ENCODE measurements at places on chromosomes 7 and 10.

DNA sequence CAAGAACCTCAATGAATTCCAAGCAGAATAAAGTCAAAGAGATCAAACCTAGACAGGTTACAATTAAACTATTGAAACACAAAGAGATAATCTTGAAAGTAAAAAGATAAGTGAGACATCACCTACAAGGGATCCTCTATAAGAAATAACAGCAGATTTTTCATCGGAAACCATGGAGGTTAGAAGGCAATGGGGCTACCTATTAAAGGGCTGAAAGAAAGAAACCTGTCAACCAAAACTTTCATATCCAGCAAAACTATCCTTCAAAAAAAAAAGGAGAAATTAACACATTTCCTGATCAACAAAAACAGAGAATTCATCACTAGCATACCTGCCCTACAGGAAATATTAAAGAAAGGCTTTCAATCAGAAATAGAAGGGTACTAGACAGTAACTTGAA is 244.9 kb downstream of the ARHGAP12 start:
- DNase-seq: no peak

- DNase-seq: peak; percentile 19
Measured at GRCh38 chr10:125132344-125132743, 28.0 kb downstream of the CTBP2 start.

DNA sequence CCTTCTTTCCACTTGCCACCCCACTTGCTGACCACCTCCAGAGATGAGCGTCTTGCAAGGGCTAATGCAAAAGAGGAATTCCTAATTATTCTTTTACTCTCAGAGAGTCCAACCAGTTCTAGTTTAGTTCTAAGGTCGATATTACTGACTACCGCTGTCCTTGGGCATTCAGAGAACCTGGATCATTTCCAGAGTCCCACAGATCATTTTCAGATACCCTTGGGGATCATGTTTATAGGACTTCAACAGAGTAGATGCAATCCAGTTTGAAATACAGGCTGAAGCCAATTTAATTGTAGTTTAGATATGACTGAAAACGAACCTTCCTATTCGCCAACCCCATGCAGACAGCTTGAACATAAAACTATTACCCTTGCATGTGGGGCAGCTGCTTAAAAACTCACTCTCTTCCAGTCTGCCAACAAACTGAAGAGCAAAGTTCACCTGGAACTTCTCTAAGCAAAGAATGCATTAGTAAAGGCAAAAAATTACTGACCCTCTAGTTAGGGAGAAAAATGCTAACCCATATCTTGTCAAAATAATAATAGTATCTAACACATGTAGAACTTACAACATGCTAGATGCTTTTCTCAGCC is 22.4 kb downstream of the CFAP69 start:
- no peak for DNase-seq

- no peak for DNase-seq
Measured at GRCh38 chr10:110216240-110216639, 8.8 kb downstream of the MXI1 start.

DNA sequence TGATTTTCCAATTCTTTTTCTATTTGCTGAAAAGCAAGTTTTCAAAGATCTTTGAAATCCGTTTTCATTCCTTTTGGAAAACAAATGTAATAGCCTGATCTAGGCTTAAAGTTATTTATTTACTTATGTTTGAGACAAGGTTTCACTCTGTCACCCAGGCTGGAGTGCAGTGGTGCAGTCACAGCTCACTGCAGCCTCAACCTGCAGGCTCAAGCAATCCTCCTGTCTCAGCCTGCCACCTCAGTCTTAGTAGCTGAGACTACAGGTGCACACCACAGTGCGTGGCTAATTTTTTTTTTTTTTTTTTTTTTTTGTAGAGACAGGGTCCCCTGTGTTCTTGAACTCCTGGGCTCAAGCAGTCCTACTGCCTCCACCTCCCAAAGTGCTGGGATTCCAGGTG is 4.6 kb downstream of the ST7 start:
- no peak for DNase-seq

DNA sequence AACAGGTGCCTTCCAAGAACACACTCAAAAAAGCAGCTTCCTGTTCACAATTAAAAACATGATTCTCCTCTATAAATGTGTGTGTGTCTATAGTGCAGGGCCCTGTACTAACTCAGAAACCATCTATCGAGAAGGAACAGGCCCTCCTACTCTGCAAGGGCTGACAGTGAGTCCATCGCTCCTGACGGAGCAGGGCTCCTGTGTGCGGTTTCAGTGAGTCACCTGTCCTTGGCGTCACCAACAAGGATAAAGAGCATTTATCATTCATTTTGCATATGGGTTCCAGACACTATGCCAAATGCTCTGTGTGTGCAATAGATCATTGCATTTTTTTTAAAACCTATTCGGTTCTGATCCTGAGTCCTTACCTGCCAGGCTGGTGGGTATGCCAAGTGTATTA is 63.7 kb downstream of the TACC2 start:
- no peak for DNase-seq

GRCh38 chr7:69502358-69502757 is 95.9 kb upstream of the AUTS2 start:
- no peak for DNase-seq

GRCh38 chr10:5559642-5560141 is 34.9 kb downstream of the CALML3 start:
- no peak for DNase-seq

DNA sequence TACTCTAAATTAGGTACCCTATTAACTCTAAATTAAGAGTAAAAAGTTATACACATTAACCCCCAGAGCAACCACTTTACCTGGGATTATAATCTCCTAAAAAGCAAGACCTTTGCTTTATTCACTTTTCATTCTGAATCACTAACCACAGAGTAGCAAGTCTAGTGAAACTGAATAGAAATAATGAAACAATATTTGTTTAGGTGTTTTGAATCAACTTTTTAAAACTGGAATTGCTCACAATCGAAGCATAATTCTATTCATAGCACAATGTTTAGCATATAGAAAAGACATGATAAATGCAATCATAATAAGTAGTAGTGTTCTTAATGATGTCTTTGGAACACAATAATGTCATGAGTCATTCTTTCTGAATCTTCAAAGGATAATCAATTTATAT is 37.0 kb upstream of the CASD1 start:
- DNase-seq: no peak

GRCh38 chr7:138460176-138460648 is at the start of gene TRIM24:
TRIM24 (plus strand) TSS chr7:138460259; CDS start chr7:138460549, 290 bp downstream.
- DNase-seq: peak; percentile 97

- DNase-seq: no peak
Measured at GRCh38 chr7:90896458-90896857, 300.3 kb downstream of the CDK14 start.

DNA sequence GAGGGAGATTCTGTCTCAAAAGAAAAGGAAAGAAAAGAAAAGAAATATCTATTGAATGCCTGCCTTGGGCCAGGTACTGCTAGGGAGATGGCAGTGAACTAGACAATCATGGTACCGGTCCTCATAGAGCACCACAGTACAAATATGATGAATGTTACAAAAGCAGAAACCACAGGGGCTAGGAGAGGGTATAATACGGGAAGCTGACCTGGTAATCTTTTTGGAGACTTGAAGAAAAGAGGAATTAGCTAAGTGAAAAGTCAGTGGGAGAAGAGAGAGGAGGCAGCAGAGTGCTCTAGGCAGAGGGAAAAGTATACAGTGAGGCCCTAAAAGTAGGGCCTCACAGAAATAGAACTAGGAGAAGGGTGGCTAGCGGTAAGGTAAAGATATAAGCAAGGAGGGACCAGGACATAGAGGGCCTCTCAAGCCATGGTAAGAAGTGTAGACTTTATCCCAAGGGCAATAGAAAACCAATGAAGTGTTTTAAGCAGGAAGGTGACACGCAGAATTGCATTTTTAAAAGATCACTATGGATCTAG is 42.8 kb upstream of the WNT8B start:
- no peak for DNase-seq

- no peak for DNase-seq
Measured at GRCh38 chr10:23472181-23472580, 33.3 kb downstream of the OTUD1 start.

DNA sequence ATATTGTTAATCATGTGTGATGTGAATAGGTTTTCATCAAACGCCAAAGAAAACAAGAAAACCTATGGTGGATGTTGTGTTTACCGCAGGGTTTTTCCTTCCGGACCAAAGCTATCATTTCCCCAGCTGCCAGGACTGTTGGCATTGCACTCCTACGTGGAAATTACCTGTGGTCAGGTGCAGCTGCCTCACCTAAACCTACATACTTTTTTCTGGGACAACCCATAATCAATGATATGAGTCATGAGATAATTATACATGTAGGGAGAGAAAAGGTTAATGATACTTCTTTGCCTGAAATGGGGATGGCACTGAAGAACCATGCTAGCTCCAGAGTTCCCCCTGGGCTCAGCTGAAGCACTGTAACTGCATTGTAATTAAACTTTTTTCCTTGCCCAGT is 223.6 kb upstream of the SEMA3E start:
- no peak for DNase-seq

DNA sequence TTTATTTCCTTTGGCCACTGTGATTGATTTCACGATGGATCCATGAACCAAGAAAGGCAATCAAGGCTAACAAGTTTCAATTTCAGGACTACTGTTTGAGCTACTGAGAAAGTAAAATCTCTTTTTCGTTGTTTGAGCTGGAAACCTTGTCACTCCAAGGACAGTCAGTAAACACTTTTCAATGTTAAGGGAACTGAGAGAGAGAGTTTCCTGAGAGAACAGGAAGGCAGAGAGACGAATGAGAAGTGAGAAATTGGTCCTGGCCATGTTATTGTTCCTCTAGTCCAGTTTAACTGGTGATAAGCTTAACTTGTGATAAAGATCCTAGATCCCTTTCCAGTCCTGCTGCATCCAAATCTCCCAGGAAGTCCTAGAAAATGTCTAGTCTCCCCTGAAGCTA is 909 bp upstream of the AKR1D1 start:
- no peak for DNase-seq

GRCh38 chr7:12403287-12404181 is at the start of gene VWDE:
VWDE (minus strand) TSS chr7:12403865; CDS start chr7:12403716, 149 bp downstream.
- peak; percentile 55 for DNase-seq

GRCh38 chr7:83427884-83428283 is 221.1 kb downstream of the SEMA3E start:
- DNase-seq: no peak

GRCh38 chr7:133044722-133045473 is 37.0 kb downstream of the CHCHD3 start:
- DNase-seq: no peak

DNA sequence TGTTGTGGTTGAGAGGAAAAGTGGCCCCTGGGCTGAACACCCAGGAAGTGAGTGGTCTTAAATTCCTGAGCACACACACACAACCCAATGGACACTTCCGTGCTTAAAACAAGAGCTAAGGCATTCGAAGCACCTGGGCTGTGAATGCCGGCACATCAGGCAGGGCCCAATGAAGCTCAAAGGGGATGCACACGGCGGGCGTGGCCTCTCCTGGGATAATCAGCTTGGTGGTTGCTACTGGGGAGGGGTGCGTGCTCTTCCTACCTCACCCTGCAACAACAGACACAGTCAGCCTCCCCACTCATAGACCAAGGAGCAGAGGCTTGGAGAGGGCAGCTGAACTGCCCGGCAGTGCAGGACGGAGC is 115.0 kb upstream of the TCERG1L start:
- DNase-seq: no peak

DNA sequence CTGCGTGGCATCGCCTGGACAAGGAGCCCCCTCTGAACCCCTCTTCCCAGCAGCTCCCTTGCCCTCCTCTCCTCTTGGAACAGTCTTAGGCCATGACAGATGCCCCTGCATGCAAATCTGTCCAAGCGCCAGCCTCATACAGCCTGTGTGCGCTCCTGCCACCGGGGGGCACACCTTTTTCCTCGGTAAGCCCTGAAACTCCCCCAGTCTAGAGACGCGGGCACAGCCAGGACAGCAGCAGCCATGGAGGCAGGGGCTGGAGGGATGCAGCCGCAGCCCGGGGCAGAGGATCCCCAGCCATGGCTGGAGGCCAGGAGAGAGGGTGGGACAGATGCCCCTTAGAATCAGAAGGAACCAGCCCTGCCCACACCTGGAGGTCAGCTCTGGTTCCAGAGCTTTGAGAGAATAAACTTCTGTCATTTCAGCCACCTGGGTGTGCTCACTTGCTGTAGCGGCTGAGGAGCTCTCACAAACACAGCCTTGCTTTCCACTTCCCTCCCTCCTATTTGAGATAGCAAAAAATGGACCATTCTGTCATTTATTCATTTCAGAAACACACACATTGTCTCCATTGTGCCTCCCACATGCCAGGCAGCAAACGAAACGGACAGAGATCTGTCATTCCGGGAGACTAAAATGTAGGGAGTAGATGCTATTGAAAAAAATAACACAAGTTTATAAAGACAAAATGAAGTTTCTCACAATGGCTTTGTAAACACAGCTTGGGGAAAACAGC is 241.5 kb downstream of the WDR37 start:
- no peak for DNase-seq

GRCh38 chr7:138980563-138981291 is 462 bp downstream of the KIAA1549 start:
- DNase-seq: no peak

- no peak for DNase-seq
Measured at GRCh38 chr7:96320442-96320841, 1.5 kb downstream of the SLC25A13 start.

DNA sequence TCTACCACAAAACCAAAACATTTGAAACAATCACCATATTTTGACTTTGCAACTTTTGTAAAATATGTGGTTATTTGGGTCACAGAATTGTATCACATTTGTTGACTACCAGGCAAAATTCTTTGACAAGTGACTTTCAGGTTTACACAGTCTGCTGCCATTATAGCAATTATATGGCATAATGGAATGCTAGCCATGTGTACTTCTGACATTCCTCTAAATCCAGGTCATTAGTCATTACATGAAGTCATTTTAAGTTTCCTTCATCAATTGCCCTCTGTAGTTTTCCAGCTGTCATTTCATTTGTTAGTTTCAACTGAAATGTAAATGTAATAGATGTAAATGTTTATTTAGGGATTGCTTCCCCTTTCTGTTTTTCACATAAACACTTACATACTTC is 137.5 kb downstream of the IMMP2L start:
- no peak for DNase-seq

GRCh38 chr10:132910186-132910880 is 32.0 kb downstream of the CFAP46 start:
- peak; percentile 45 for DNase-seq

- no peak for DNase-seq
Measured at GRCh38 chr7:130896051-130896881, 162.3 kb upstream of the KLF14 start.

- no peak for DNase-seq
Measured at GRCh38 chr7:64802699-64803098, 8.5 kb downstream of the ZNF138 start.

- DNase-seq: no peak
Measured at GRCh38 chr10:70985824-70986622, 97.7 kb upstream of the PCBD1 start.

GRCh38 chr7:143419880-143420279 is 11.2 kb upstream of the EPHA1 start:
- DNase-seq: peak; percentile 54

DNA sequence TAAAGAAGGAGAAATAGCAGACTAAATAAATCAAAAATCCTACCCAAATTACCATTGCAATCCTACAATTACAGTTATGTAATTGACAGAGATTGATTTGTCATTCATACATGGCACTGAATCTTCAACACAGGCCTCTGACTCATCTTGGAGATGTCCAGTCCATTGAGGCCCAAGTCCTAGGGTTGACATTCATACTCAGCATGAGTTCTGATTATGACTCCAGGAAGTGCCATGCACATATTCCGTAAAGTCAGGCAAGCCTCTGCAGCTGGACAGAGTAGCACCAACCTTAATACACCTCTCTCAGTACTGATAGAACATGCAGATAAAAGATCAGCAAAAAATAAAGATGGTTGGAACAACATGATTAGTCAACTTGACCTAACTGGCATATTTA is 353.7 kb upstream of the NFE2L3 start:
- DNase-seq: no peak
